ENCODE measurements at places on chromosomes 4 and X.

DNA sequence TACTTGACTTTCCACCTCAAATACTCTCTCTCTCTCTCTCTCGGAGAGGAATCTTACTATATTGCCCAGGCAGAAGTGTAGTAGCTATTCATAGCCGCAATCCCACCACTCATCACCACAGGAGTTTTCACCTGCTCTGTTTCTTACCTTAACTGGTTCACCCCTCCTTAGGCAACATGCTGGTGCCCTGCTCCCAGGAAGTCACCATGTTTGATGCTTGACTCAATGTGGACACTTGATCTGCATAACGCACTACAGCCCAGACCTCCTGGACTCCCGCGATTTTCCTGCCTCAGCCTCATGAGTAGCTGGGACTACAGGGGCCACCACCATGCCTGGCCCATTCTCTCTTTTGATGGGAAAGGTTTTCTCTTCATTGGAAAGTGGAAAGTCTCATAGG is 271.8 kb downstream of the FBXW7 start:
- DNase-seq, result no peak

DNA sequence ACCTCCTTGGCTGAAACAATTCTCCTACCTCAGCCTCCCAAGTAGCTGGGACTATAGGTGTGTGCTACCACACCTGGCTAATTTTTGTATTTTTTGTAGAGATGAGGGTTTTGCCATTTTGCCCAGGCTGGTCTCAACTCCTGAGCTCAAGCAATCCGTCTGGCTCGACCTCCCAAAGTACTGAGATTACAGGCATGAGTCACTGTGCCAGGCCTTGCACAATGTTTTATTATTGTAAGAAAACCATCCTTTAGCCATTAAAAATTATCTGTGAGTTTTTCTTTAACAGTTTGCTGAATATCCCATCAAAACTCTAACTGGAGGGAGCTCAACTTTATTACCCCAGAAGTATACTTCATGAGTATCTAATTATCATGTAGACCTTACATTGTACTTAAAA is 900.3 kb downstream of the PCDH7 start:
- DNase-seq, result no peak

GRCh38 chrX:151754641-151755215 is 20.2 kb downstream of the CNGA2 start:
- no peak for DNase-seq

GRCh38 chr4:3702561-3703221 is 63.5 kb upstream of the ADRA2C start:
- DNase-seq, result no peak

DNA sequence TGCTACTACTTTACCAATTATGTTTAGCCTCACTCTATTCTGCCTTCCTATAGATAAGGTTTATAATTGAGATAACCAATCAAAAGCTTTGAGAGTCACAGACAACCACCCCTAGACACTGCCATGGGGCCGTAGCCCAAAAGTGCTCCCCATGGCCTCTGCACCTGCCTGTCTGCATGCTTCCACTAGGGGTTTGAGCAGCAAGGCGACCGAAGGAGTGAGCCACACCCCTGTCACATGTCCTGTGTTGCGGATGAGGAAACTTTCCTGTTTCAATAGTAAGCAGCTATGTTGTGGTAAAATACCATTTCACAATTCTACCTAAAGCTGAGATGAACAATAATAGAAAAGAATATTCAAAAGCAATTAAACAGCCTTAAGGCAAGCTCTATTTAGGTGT is 856.0 kb upstream of the FRG1 start:
- DNase-seq, result no peak

DNA sequence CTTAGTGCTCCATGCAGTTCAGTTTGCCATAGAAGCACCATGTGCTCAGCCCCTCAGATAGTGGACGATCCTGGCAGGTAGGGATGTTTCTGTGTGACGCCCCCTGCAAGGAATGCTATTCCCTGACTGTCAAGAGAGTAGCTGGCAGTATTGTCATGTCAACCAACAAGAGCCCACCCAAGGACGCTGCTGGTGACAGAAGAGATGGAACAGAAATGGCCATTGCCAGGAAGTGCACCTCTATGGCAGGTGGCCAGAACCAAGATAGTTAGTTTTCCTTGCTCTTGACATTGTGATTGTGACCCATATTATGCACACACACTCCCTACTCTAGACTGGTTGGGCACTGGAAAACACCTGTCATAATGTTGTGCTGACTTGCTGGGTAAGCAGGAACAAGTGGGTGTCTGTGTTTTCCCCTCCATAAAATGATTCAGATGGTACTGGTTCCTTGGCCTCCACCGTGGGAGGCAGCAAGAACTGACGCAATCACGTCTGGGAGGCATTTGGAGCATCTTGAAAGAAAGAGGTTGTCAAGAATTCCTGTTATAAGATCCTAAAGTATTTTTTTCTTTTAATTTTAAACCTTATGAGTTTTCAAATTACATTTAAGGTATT is 507.9 kb downstream of the MID1IP1 start:
- peak; percentile 1 for DNase-seq

DNA sequence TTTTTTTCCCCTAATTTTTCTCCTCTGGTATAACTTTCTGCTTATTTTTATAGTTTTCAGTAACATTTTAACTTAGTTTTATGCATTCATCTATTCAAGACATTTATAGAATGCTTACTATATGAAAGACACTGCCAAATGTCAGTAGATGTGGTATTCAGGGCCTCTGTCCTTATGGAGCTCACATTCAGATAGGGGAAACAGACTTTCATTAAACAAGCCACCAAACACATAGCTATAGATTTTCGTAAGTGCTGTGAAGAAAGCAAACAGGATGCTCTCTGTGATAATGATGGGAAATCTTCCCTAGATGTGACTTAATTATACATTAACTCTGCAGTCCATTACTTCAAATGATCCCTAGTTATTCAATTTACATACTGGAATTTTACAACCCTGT is 362.0 kb upstream of the FTHL17 start:
- no peak for DNase-seq

- peak; percentile 37 for DNase-seq
Observed at GRCh38 chr4:88219099-88219498, 60.7 kb upstream of the ABCG2 start.

- no peak for DNase-seq
Observed at GRCh38 chrX:39869846-39870601, 227.7 kb downstream of the BCOR start.

GRCh38 chr4:36285784-36286480 is 4.5 kb downstream of the DTHD1 start:
- DNase-seq, result no peak

- DNase-seq, result peak; percentile 57
Observed at GRCh38 chr4:42568610-42569207, 88.2 kb downstream of the ATP8A1 start.

DNA sequence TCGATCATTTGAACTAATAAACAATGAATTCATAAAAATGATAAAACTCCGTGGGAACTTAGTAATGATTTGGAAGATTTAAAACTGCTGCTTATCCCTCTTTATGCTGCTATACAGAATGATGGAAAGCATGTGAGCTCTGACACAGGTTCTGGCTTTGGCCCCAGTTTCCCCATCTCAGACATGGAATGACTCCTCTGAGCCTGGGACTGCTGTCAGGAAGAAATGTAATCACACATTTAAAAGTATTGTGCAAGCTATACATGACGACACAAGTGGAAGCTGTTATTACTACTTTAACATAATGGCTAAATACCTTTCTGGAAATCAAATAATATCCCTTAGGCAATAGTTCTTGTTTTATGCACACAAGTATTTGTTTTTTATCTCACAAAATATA is 161.7 kb downstream of the DCHS2 start:
- peak; percentile 49 for DNase-seq

GRCh38 chrX:19639813-19640462 is 124.6 kb upstream of the MAP3K15 start:
- no peak for DNase-seq

All from fibroblast of the conjunctiva (primary cell).